ENCODE measurements at places on chromosomes 2 and 18. TPM values are rescaled to one million over a fixed set of nuclear protein-coding genes. Genes with fewer than 3 reads are reported as not detected.

The SH3BP4 gene
- 0.10 TPM for total RNA-seq

The ZRANB3 gene
- 16.2 TPM for total RNA-seq

The TRIM43 gene
- total RNA-seq = not detected

DNA sequence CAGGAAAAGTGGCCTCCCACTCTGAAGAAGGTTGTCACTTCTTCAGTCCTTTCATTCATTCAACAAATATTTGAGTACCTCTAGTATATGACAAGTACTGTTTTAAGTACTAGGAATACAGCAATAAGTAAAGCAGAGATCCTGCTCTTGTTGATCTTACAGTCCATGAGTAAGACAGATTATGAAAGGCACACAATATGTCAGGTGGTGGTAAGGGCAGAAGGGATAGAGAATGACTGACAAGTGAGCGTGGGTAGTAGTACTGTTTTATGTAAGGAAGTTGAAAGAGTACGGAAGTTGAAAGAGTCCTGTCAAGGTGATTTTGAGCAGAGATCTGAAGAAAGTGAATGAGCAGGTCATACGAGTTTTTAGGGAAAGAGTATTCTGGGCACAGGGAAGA lies 111.3 kb downstream of the GALNT1 start:
- no peak overlapping the region for H3K4me3 ChIP-seq
- no peaks in the 10 kb centered on the region for H3K27me3 ChIP-seq
- peaks cover 6% of the 10 kb centered on the region for H3K36me3 ChIP-seq
- no peak overlapping the region for H3K27ac ChIP-seq
- no peak for DNase-seq

The LRRC30 gene
- not detected for total RNA-seq

All from activated CD4-positive, alpha-beta memory T cell treated with anti-CD3 and anti-CD28 coated beads for 36 hours (primary cell).